ENCODE measurements at places on chromosomes 5 and 9.

DNA sequence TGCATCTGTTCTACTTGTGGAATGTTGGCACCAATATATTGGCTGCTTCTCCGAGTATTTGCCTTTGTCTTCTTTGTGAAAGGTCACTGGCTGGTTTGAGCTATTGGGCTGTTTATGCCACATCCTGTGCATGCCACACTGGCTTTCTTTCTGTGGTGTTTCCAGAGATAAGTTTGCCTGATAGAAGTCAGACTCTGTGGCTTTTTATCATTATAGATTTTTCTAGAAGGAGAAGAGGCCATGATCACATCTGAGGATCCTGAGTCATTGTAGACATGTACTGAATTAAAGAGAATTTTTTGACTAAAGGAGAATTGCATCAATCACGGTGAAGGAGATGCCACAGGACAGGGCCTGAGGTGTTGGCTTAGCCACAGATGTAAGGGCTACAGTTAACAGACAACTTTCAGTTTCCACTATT is 26.5 kb upstream of the CDKN2B start:
- DNase-seq, result no peak

DNA sequence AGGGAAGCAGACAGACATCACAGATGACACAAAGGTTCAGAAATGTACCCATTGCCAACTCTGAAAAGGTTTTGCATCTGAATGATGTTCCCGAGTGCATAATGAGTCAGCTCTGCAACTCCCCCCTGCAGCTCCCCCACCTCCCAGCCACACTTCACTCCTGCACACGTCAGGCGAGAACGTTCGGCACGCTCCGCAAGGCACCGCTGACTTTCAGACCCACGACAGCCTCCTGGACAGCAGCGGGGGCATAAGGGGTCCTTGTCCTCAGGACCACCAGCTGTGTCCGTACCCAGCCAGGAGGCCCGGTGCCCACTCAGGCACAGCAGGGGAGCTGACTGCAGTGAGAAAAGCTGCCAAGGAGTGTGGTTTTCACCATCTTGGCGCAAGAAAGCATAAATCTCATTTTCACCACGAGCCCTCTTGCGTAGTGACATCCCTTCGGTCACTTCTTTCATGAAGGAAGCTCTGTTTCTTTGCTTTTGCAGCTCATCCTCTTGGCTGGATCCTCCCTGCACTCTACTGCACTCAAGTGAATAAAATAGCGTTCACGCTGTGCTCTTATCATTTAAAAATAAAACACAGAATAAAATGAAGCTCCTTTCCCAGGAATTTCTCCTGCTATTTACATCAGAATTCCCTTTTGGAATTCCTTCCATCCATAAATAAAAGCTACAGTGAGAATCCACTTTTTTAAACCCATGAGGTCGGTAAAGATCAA is 9.9 kb downstream of the GFPT2 start:
- no peak for DNase-seq

- DNase-seq, result no peak
Observed at GRCh38 chr5:26828294-26828693, 210.1 kb downstream of the CDH9 start.

GRCh38 chr5:80964491-80964890 is 4.3 kb downstream of the RASGRF2 start:
- DNase-seq, result no peak

- no peak for DNase-seq
Observed at GRCh38 chr5:51001227-51001923, 334.9 kb downstream of the PARP8 start.

DNA sequence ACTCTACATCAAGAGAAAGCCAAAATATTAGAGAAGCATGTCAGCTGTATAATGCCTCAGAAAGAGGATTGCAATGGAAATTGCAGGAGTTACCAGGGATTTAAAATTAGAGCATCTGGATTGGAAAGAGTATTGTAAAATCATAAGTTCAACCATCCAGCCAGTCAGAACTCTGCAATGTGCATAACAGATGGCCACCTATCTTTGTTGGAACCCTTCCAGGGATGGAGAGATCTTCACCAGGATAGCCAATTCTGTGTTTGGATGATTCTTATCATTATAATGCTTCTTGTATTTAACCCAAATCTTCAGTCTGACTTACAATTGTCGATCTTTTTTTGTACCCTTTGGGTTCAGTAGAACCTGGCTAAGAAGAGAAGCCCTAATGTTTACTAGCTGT is 164.4 kb downstream of the TLR4 start:
- DNase-seq, result no peak

- DNase-seq, result no peak
Observed at GRCh38 chr5:154220625-154221024, 30.1 kb downstream of the GALNT10 start.

DNA sequence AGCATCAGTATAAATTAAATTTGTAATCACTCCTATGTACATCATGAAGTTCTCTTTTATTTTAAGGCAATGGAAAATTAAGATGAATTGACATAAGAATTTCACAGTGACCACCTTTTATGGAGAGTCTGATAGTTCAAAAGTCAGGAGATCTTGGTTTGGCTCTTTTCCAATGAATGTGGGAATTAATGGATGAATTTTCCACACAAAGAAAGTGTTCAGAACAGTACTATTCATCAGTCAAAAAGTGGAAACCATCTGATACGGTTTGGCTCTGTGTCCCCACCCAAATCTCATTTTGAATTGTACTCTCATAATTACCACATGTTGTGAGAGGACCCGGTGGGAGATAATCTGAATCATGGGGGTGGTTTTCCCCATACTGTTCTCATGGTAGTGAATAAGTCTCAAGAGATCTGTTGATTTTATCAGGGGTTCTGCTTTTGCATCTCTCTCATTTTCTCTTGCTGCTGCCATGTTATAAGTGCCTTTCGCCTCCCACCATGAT is 24.5 kb downstream of the CCDC125 start:
- DNase-seq, result no peak

DNA sequence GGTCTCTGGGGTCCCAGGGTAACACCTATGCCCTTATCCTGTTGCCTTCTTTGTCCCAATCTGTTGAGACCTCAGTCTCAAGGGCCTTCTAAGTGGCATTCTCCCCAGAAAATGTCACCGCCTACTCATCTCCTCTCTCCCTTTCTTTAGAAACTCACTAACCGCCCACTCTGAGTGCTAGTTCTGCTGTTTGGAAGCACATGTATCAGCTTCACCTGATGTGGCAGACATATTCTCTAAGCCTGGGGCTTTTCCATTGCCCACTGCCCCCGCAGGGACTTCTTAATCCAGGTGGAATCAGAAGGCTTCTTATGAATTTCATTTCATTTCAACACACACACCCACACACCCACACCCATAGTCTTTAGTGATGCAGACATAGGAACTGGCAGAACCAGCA is 165.1 kb downstream of the ASTN2 start:
- no peak for DNase-seq

DNA sequence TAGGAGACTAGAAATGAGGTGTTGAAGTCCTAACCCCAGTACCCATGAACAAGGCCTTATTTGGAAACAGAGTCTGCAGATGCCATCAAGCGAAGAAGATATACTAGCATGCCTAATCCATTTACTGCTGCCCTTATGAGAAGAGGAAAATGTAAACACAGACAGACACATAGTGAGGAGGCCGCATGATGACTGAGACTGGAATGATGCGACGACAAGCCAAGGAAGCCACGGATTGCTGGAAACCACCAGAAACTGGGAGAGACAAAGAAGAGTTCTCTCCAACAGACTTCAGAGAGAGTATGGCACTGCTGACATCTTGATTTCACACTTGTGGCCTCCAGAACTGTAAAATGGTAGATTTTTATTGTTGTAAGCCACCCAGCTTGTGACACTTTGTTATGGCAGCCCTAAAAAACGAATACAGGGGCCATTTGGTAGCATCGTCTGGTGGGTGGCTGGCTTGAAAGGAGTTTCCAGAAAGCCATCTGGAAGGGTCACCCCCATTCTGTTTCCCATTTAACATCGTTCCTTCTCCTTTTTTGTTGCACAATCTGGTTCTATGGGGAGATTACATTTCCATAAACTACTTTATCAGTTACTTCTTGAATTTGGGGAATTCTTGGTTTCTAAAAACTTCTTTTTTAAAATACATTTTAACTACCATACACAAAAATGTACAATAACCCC is 193.1 kb downstream of the HSD17B3 start:
- no peak for DNase-seq

- DNase-seq, result no peak
Observed at GRCh38 chr5:146902471-146902870, 23.9 kb upstream of the PPP2R2B start.

- DNase-seq, result no peak
Observed at GRCh38 chr5:166726406-166726805, 1565.0 kb upstream of the WWC1 start.

- DNase-seq, result no peak
Observed at GRCh38 chr5:143440448-143441115, 37.1 kb upstream of the NR3C1 start.

GRCh38 chr5:149437391-149438040 is 58.4 kb upstream of the IL17B start:
- no peak for DNase-seq

DNA sequence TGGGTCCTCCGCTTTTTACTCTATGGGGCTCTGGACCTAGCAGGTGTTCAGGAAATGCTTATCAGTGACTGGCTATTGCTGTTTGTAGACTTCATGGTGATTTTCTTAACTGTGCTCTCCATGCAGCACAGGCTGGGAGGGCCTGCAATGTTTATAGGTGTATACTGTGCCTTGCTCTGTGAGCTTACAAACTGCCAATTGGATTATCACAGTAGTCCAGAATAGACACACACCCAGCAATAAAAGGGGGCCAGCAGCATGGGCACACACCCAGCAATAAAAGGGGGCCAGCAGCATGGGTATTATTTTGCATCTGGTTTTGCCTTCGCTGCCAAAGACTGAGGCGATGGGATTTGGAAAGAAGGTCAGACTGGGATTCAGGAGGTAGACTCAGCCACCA is 100.0 kb downstream of the CRB2 start:
- no peak for DNase-seq

GRCh38 chr5:91126448-91126847 is 256.7 kb downstream of the ARRDC3 start:
- no peak for DNase-seq

- no peak for DNase-seq
Observed at GRCh38 chr9:97812247-97812543, 40.8 kb upstream of the FOXE1 start.

DNA sequence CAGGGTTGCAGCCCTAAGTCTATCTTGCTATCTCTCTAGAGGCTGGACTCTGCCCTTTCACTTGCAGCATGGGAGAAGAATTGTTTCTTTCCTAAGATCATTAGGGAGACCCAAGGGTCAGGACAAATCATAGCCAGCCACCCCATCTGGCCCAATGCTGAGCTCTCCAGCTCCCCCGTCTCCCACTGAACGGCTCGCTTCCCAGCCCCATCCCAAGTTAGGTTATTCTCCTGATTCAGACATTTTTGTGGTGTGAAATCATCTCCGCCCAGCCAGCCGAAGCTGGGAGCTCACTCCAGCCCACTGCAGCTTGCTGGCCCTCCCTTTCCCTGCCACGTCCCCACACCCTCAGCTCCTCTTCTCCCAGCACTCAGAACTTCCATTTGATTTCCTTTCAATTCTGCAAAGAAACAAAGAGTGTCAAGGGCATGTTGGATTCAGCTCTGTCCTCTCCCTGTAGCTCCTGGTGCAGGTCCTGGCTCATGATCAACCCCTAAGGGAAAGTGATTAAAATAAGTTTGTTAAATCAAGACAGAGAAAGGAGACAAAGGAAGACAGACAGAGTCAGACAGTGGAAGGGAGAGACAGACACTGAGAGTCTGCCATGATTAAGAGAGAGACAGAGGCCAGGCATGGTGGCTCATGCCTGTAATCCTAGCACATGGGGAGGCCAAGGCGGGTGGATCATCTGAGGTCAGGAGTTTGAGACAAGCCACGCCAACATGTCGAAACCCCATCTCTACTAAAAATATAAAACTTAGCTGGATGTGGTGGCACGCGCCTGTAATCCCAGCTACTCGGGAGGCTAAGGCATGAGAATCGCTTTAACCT is 12.6 kb upstream of the SPARC start:
- no peak for DNase-seq

GRCh38 chr5:38891563-38891962 is 45.8 kb downstream of the OSMR start:
- no peak for DNase-seq

- DNase-seq, result no peak
Observed at GRCh38 chr5:55533521-55534435, 986 bp downstream of the PLPP1 start.

DNA sequence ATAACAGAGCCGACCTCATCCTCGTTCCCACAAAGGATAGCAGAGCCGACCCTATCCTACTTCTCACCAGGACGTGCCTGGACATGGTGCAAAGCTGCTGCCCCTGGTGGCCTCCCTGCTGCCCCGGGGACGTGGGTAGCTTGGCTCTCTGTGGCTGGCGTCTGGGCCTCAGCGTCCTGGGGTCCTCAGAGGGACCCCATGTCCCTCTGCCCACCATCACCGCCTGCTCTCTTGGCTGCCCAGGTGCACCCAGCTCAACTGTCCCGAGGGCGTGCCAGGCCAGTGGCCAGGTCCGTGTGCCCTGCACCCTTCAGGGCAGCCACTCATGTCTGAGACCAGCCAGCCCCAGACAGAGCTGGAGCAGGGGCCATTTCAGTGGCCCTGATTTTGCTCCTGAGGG is 8.5 kb downstream of the NKD2 start:
- DNase-seq, result no peak

GRCh38 chr9:127711831-127712274 is 3.6 kb downstream of the PTRH1 start:
- DNase-seq, result no peak

GRCh38 chr9:18741945-18742344 is 268.0 kb downstream of the ADAMTSL1 start:
- no peak for DNase-seq

DNA sequence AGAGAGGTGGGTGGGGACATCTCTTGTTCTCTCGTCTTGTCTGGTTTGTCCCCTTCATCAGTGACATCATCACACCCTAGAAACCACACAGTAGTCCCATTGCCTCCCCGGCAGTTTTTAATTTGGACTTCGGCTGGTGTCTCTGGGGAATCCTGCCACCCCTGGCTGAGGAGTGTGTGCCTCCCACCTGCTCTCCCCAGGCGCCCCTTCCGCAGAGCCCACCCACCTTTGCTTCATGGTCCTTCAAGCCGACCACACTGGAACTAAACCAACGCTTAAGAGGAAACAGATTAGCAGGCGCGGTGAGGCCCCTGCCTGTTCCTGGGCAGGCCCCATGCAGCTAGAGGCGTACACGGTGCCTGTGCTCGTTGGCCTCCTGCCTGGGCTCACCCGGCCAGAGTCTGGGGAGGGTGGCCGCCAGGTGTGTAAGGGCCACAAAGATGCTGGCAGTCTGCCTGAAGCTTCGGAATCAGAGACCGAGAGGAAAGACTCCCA is 107.6 kb upstream of the SPRY4 start:
- peak; percentile 38 for DNase-seq

GRCh38 chr5:126515337-126515736 is 79.7 kb downstream of the ALDH7A1 start:
- DNase-seq, result no peak

All from stimulated activated CD4-positive, alpha-beta T cell treated with anti-CD3 and anti-CD28 coated beads, Interleukin-2, amount 100 ng/mL, for 24 hours (primary cell).